ENCODE measurements at places on chromosomes 16 and 17.

DNA sequence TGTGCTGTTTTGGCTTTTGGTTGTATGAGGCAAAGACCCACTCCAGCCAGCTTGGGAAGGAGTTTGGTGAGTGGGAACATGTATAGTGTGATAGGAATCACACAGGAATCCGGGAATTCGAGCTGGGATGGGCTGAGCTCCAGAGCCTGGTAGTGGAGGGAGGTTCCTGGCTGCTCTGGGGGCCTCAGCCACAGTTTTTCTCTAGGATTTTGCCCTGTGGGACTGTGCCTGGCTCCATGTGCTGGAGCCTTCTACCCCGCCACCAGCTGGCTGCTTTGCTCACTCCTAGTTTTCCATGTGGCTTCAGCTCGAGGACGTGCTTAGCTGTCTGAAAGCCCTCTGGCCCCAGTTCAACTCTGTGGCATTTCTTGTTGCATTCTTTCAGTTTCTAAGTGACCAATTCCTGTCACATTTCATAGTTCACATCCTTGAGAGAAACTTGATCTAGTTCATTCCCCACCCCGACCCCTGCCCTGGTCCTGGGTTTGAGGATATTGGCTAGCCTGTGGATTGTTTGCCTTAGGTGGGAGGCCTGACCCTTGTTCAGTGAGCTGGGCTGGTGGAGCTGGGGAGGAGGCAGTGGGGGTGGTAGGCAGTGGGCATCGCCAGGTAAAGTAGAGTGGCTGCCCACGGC, 5.0 kb downstream of the SEC14L1 start:
- no peak for DNase-seq

- DNase-seq = no peak
Measured at GRCh38 chr16:70570967-70571570, 47.5 kb downstream of the SF3B3 start.

GRCh38 chr17:69516911-69517310, 102.4 kb downstream of the MAP2K6 start:
- no peak for DNase-seq

GRCh38 chr17:73743518-73744201, 99.4 kb upstream of the SDK2 start:
- DNase-seq = no peak

All from COR-L47 (cell line).